Karpas-422 (cell line): ENCODE measurements at places on chromosomes 11 and 22. TPM values are rescaled to one million over a fixed set of nuclear protein-coding genes. Genes with fewer than 3 reads are reported as not detected.

GRCh38 chr11:123407130-123407995, 22.7 kb upstream of the GRAMD1B start:
- peak; percentile 83 for DNase-seq

DNA sequence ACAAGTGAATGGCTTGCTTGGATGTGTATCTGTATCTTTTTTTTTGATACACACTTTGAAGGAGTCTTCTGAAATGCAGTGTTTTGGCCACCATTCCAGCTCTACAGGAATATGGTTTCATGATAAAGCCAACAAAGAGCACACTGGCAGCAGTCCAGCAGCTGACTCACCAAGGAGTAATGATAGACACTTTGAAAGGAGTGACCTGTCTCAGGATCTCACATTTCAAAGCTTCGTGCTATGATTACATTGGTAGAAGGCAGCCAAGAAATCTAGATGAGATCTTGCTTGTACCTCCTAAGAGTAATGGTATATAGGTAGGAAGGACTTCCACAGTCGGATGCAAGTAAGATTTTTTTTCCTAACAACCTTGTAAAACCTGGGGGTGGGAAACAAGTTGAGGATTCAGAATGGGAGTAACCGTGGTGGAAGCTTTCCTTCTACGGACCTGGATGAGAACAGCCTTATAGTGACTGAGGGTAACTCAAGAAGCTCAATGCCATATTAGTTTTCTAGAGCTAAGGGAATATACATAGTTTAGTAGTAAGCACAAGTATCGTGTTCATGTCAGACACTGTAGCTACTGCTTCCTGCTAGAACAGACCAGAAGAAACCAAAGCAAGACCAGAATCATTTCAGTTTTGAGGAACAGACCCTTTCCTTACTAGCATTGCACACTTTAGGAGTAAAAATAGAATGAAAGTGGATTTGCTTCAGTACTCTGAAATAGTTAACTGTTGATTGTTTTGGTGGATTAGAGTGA, 25.0 kb downstream of the MTMR3 start:
- no peak for DNase-seq

DNA sequence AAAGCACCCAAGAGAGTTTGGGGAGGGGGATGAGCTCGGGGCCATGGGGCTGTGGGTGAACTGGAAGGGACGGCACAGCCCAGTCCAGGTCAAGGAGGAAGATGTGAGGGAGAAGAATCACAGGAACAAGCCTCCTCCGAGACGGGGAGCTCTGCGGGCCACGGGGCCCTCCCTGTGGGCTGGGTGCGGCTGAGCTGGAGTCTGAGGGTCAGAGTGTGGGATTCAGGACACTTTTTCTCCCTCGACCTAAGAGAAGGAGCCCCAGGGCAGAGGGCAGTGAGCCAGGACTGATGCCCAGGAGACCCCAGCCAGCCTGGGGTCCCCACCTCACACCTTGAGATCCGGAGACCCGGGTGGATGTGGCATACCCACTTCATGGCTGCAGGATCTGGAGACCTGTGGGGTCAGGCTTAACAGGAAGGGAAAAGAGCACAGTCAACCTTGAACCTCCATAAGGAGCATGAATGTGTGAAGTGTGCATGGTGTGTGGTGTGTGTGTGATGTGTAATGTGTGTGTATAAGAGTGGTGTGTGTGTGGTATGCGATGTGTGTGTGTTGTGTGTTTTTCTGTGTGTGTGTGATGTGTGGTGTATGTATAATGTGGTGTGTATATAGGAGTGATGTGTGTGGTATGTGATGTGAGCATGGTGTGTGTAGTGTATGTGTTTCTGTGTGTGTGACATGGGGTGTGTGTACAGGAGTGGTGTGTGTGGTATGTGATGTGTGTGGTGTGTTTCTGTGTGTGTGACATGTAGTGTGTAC, 504.6 kb downstream of the BRD1 start:
- no peak for DNase-seq

DNA sequence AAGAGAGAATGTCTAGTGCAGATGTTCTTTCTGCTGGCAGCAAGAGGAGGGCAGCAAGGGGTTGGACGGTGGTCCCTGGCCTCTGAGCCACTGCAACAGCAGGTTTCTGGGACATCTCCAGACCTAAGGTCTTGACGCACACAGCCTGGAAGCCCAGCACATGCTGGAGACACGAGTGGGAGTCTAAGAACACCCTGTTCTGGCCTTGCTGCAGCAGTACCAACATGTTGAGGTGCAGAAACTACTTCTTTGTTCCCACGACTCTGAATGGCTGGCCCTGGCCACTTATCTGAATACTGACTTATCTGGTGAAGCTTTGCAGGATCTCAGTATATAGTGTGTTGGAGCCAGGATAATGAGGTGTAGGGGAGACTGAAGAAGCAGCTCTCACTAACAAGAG, 6.8 kb downstream of the MICAL2 start:
- no peak for DNase-seq

GRCh38 chr11:43582863-43583462, 97.6 kb upstream of the HSD17B12 start:
- no peak for DNase-seq

DNA sequence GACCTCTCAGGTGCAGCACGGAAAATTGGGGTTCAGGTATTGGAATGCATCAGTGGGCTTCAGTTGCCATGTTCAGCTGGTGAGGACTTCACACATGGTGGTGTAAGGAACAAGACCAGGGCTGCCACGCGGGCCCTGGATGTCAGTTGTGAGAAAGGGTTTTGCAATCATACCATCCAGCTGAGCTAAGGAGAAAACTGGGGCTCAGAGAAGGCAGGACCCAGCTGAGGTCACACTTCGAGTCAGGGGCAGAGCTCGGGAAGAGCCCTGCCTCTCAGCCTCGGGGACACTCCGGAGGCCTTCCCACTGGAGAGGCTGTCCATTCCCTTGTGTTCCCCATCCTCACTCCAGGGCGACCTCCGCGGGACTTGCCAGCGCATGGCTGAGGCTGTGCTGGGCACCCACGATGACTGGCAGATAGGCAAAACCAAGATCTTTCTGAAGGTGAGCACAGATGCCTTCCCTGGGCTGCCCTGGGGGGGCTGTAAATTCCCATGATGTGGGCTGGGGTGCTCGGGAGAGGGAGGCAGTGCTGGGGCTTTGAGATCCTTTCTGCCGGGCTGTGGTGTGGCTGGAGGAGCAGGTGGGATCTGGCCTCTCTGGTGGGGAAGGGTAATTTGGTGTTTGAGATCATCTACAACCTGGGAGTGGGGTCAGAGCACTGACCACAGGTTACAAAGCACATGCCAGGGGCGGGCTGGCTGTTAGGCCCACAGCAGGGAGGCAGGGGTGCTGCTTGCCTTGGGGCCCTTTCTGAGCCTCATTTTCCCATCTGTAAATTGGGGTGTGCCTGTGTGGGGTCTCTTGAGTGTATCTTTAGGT, 47.2 kb downstream of the MYO7A start:
- DNase-seq: no peak

GRCh38 chr22:48850658-48851287, 976.9 kb downstream of the BRD1 start:
- no peak for DNase-seq

DNA sequence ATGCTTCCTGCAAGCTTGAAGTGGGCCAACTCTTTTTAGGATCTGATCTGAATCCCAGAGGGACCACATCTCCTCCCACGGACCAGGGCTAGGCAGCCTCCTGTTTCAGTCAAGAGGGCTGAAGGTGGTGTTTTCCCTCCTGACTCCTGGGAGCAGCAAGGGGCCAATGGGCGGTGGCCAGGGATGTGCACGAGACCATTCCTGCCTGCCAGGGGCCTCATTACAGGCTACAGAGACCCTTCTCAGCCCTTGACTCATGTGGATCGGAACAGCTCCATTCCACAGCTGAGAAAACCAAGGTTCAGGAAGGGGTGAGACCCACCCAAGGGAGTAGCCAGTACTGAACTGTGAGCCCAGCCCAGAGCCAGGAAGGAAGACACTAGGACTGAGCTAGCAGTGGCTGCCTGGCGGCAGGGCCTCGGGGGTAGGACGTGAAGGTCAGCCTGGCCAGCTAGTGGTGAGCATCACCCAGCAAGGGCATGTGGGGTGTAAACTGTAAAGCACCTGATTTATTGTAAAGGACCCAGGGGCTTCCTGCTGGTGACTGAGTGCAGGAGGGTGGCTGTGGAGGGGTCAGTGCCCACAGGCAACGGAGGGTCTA, 3.4 kb upstream of the P2RY6 start:
- no peak for DNase-seq

DNA sequence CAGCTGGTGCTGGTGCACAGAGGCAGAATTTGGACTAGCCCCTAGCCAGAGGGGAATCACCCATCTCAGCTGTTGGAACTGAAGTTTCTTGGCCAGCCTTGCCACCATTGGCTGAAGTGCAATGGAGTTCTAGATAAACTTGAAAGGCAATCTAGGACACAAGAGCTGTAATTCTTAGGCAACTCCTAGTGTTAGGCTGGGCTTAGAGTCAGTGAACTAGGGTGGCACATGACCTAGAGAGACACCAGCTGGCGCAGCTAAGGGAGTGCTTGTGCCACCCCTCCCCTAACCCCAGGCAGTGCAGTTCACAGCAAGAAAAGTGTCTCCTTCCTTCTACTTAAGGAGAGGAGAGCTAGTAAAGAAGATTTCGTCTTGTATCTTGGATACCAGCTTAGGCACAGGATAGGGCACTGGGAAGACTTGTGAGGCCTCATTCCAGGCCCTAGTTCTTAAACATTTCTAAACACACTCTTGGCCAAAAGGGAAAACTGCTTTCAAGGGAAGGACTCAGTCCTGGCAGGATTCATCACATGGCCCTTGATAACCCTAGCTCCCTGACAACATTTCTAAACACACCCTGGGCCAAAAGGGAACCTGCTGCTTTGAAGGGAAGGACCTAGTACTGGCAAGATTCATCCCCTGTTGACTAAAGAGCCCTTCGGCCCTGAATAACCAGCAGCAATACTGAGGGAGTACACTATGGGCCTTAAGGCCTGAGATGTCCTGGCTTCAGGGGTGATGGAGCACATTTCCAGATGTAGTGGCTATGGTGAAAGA, 53.4 kb downstream of the XRRA1 start:
- peak; percentile 39 for DNase-seq

DNA sequence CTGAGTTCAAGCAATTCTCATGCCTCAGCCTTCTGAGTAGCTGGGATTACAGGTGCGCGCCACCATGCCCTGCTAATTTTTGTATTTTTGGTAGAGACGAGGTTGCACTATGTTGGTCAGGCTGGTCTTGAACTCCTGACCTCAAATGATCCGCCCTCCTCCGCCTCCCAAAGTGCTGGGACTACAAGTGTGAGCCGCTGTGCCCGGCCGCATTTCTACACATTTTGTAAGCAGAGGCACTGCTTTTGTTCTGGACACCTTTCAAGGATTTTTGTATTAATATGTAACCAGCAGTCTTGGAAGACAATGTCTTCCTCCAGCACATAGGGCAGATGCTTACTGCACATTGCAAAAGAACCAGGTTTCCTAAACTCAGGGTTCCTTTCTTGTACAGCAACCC, 11.4 kb upstream of the VSIG10L2 start:
- no peak for DNase-seq

NXPE1 gene
- total RNA-seq: not detected in 2 replicates

CEND1 gene
- 19.8 and 50.0 TPM in 2 replicates for total RNA-seq

PTGDR2 gene
- not detected in 2 replicates for total RNA-seq

PRRG4 gene
- total RNA-seq: 0.11 and 0.19 TPM in 2 replicates

OR52A1 gene
- total RNA-seq: not detected in 2 replicates
